ENCODE measurements at places on chromosomes 6 and 20.

- peak; percentile 23 for DNase-seq
Observed at GRCh38 chr6:111430605-111431376, 52.2 kb downstream of the REV3L start.

- no peak for DNase-seq
Observed at GRCh38 chr6:53398247-53399026, 49.7 kb upstream of the ELOVL5 start.

DNA sequence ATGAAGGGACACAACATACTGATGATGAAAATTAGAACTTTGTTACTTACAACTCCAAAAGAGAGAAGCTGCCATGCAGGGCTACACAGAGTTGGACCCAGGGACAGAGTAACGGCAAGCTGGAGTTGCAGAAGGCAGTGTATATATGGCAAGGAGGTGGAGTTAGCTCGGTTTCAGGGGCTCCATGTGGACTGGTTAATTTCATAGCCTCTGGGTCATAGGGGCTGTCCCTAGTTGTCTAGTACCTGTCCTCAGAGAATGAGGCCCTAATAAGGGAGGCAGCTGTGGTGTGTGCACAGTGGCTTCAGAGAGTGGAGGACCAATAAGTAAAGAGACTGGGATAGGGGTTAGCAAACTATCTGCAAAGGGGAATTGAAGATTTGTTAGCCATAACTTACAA lies 7.9 kb upstream of the ZSCAN12 start:
- no peak for DNase-seq

GRCh38 chr6:35495258-35496035 lies 1.4 kb downstream of the TEAD3 start:
- DNase-seq, result no peak

- peak; percentile 91 for DNase-seq
Observed at GRCh38 chr20:35447082-35447789, 8.2 kb upstream of the CEP250 start.

DNA sequence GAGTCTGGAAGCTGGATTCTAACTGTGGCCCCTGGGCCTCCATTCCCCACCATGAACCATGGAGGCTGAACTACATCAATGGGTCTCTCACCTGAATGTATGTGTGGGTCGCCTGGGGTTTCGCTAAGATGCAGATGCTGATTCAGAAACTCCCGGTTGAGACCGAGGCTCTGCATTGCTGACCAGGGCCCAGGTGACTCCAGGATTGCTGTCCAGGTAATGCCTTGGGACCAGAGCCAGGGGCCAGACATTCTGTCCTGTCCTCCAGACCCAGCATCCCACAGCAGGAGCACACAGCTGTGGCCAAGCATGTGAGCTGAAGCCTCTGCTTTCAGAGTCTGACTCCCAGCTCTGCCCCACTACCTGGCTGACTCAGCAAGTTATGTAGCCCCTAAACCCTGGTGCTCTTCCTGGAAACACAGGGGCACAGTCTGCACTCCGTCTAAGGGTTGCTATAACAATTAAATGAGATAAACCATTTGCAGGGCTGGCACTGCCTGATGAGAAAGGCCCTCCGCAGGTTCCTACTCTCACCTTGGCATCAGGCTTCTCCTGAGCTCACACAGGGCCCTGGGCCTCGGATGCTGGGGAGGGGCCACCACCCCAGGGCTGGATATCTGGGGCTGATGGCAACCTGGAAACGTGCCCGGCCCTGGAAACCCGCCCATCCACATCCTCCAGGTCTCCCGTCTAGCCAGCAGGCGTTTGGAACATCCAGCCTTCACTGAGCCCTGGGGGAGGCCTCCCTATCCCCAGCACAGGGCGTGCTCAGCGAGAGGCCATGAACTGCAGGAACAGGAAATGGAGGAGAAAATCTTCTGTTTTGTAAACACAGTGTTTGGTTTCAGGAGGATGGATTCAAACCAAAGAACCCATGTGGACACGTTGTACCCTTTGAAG lies 175.7 kb downstream of the DLL1 start:
- no peak for DNase-seq

Data from erythroblast (primary cell).